Kidney (tissue), 22 donors: ENCODE measurements at places on chromosomes 13 and 19. TPM values are rescaled to one million over a fixed set of nuclear protein-coding genes. Genes with fewer than 3 reads are reported as not detected.

Gene KIR2DL3
- 0.25 TPM for total RNA-seq

Gene KLF12
- total RNA-seq, result 22.0 TPM

Gene KLF2
- 131 TPM for total RNA-seq

Gene IZUMO4
- 4.3 TPM for total RNA-seq

Gene C19orf25
- total RNA-seq, result 32.5 TPM

Gene PRODH2
- total RNA-seq, result 9.0 TPM

Gene GFY
- not detected for total RNA-seq

DNA sequence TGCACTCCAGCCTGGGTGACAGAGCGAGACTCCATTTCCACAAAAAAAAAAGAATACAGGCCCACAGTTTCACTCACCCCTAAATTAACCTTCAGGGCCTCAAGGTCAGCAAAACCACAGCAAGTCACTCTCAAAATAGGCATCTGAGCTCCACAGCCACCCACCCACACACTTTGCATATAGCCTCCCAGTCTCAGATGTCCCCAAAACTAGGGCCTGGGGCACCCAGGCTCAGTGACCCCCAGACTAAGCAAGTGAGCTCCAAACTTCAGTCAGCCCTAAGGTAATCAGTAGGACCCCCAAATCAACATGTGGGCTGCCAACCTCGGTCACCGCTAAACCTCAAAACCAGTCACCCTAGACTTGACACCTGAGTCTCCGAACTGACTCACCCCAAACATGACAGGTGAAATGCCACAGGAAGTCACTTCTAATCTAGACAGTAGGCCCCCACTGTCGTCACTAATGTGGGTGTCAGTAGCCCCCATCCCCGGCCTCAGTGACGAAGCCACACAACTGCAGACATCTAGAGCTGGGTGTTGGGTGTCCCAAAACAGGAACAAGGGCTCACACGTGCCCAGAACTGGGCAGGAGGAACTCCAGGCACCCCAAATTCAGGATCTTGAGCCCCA lies 13.9 kb downstream of the RABAC1 start:
- no peaks in the 10 kb centered on the region for H3K36me3 ChIP-seq
- H3K4me3 ChIP-seq, result no peak overlapping the region
- no peak for DNase-seq

- no peak for DNase-seq
- H3K27ac ChIP-seq, result no peak overlapping the region
- H3K27me3 ChIP-seq, result no peaks in the 10 kb centered on the region
- no peaks in the 10 kb centered on the region for H3K4me1 ChIP-seq
These were observed 388.3 kb downstream of the COG6 start for GRCh38 chr13:40043764-40044163.

DNA sequence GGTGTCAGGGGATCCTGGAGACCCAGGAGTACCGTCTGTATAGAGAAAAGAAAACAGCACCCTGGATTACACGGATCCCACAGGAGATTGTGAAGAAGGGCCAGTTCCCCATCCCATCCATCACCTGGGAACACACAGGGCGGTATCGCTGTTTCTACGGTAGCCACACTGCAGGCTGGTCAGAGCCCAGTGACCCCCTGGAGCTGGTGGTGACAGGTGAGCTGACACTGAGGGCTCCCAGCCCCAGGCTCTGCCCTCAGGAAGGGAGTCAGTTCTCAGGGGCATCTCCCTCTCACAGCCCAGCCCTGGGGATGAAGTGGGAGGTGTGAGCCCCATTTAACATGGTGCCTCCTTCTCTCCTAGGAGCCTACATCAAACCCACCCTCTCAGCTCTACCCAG lies 1.3 kb downstream of the LILRA1 start:
- no peaks in the 10 kb centered on the region for H3K4me1 ChIP-seq
- no peak overlapping the region for H3K27ac ChIP-seq
- peak; percentile 29 for DNase-seq
- no peaks in the 10 kb centered on the region for H3K36me3 ChIP-seq
- no peaks in the 10 kb centered on the region for H3K27me3 ChIP-seq

- no peak for DNase-seq
- no peak overlapping the region for H3K4me3 ChIP-seq
- no peak overlapping the region for H3K27ac ChIP-seq
- H3K4me1 ChIP-seq, result no peaks in the 10 kb centered on the region
These were observed 34.4 kb downstream of the STARD13 start for GRCh38 chr13:33251131-33251661.

- peak overlapping the region; percentile 70 for H3K4me3 ChIP-seq
- no peaks in the 10 kb centered on the region for H3K4me1 ChIP-seq
- no peaks in the 10 kb centered on the region for H3K36me3 ChIP-seq
- H3K27ac ChIP-seq, result no peak overlapping the region
These were observed 234.9 kb downstream of the PCDH9 start for GRCh38 chr13:66995203-66995611.

DNA sequence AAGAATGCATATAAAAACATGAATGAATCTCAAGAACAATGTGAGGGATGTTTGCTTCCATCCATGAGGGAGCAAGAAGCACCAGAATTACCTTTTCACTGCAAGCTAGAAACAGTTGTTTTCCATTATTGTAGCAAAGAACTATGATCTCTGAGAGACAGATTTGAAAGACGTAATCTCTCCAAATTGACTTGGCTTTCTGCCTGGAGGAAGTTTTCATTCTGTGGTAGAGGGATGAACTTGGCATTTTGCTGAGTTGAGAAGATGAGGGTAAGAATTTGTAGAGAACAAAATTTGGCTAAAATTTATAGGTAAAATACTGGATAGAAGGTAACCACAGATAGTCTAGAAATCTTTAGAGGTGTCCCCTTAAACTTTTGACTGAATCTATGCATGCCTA lies 496.8 kb downstream of the TDRD3 start:
- H3K27me3 ChIP-seq, result no peaks in the 10 kb centered on the region
- no peak for DNase-seq
- no peaks in the 10 kb centered on the region for H3K4me1 ChIP-seq
- no peak overlapping the region for H3K27ac ChIP-seq
- no peaks in the 10 kb centered on the region for H3K36me3 ChIP-seq

DNA sequence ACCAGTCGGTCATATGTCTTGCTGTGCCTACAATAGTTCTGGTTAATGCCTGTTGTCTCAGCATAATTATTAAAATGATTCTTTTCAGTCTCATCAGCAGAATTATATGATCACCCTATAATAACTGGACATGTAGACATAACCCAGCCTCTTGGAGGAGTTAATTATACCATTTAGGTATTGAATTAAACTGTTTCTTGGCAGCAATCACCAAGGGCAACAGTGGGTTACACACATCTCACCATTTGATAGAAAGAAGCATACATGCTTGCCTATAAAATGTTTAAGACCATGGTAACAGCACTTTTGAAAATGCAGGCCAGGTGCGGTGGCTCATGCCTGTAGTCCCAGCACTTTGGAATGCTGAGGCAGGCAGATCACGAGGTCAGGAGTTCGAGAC lies 184.6 kb downstream of the RGCC start:
- no peaks in the 10 kb centered on the region for H3K36me3 ChIP-seq
- no peaks in the 10 kb centered on the region for H3K27me3 ChIP-seq
- H3K4me3 ChIP-seq, result no peak overlapping the region
